Right atrium auricular region (tissue), 2 donors: ENCODE measurements at places on chromosomes 1 and 21. TPM values are rescaled to one million over a fixed set of nuclear protein-coding genes. Genes with fewer than 3 reads are reported as not detected.
A peak's percentile ranks its signal among the peaks of the same experiment; 100 is the strongest.

Gene DNAJC28
- total RNA-seq, result 4.5 TPM

Gene CSF3R
- total RNA-seq, result 9.3 TPM

Gene PCBP3
- 5.2 TPM for total RNA-seq

Gene THEM5
- total RNA-seq, result not detected

DNA sequence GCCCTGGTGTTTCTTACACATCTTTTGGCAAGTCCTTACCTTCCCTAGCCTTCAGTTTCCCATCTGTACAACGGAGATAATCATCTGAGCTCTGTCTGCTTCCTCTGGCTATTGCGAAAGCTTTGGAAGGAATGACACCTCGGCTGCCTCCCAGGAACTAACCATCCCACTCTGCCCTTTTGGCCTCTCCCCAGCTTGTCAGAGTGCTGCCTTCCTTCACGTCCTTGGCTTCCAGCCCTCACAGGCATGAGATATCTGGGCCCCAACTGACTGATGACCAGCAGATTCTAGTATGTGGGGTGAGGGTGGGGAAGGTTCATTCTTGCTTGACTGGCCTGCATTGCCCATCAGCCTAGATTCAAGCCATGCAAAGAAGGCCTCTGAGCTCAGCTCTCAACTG lies 253.1 kb upstream of the FGGY start:
- H3K4me3 ChIP-seq, result no peak overlapping the region
- peak overlapping the region; percentile 38 for H3K27ac ChIP-seq
- no peaks in the 10 kb centered on the region for H3K36me3 ChIP-seq
- peaks cover 12% of the 10 kb centered on the region for H3K4me1 ChIP-seq

- no peak overlapping the region for H3K27ac ChIP-seq
- H3K4me1 ChIP-seq, result no peaks in the 10 kb centered on the region
These were observed 33.4 kb downstream of the MEGF6 start for GRCh38 chr1:3577711-3578432.

GRCh38 chr1:203017061-203017460 lies 9.2 kb upstream of the PPFIA4 start:
- H3K27me3 ChIP-seq, result no peaks in the 10 kb centered on the region
- H3K4me1 ChIP-seq, result no peaks in the 10 kb centered on the region
- no peak overlapping the region for H3K27ac ChIP-seq
- no peak for DNase-seq
- H3K4me3 ChIP-seq, result no peak overlapping the region
- H3K36me3 ChIP-seq, result peaks cover 85% of the 10 kb centered on the region

DNA sequence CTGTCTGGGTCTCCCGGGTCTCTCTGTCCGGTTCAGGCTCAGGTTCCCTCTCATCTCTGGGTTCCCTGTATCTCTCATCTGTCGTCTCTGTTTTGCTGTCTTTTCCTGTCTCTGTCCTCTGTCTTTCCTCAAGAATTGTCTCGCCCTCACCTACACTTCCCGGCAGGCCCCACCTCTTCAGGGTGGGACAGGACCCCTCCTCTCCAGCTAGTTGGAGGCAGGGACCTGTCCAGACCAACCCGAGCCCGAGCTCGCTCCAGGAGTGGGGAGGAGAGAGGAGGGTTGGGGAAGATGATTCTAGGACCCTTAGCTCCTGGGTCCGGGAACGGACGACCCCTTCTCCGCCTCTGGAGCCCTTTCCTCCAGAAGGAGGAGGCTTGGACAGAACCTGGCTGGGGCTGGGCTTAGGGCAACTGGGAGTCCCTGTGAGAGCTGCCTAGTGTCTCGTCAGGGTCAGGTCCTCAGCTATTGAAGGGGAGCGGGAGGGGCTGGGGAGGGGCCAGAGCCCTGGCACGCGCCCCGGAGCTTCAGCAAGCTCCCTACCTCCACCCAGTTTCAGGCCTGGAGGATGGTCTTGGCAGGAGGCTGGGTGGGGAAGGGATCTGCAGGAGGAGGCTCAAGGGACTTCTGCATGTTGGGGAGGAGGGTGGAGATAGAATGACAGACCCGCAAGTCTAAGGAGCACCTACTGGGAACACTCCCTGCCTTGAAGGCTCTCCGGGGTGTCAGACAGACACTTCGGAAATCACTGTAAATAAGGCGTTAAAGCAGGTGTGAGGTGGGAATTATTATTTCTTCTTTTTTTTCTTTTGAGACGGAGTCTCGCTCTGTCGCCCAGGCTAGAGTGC lies 26.3 kb upstream of the EPB41 start:
- no peaks in the 10 kb centered on the region for H3K36me3 ChIP-seq
- H3K27me3 ChIP-seq, result no peaks in the 10 kb centered on the region
- peak overlapping the region; percentile 88 for H3K27ac ChIP-seq
- DNase-seq, result no peak
- no peaks in the 10 kb centered on the region for H3K4me1 ChIP-seq
- peak overlapping the region; percentile 79 for H3K4me3 ChIP-seq

DNA sequence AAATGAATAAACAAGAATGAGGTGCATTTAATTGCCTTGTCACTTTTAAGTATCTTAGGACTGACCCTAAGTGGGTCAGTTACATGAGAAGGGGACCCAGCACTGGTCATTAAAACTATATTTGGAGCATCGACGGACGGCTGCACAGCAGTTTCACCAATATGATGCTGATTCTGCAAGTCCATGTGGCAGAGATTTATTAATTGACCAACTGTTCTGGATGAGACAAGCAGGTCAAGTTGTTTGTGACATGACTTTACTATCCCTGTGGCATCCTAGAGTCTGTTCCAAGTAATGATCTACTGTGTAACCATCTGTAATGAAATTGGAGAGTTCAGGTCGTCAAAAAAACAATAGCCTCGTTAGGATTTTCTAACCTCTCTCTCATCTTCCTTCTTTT lies 9.5 kb downstream of the AMPD1 start:
- no peak overlapping the region for H3K27ac ChIP-seq
- no peaks in the 10 kb centered on the region for H3K27me3 ChIP-seq
- no peaks in the 10 kb centered on the region for H3K36me3 ChIP-seq
- H3K4me1 ChIP-seq, result no peaks in the 10 kb centered on the region
- no peak overlapping the region for H3K4me3 ChIP-seq

GRCh38 chr1:9797049-9797448 lies 26.7 kb downstream of the CLSTN1 start:
- H3K27ac ChIP-seq, result no peak overlapping the region
- H3K4me1 ChIP-seq, result no peaks in the 10 kb centered on the region

GRCh38 chr1:57512386-57512785 lies 88.5 kb upstream of the DAB1 start:
- no peak for DNase-seq
- no peaks in the 10 kb centered on the region for H3K36me3 ChIP-seq
- H3K4me1 ChIP-seq, result peaks cover 6% of the 10 kb centered on the region
- no peaks in the 10 kb centered on the region for H3K27me3 ChIP-seq
- no peak overlapping the region for H3K27ac ChIP-seq

- no peak overlapping the region for H3K4me3 ChIP-seq
- no peaks in the 10 kb centered on the region for H3K4me1 ChIP-seq
- no peaks in the 10 kb centered on the region for H3K36me3 ChIP-seq
These were observed 52.5 kb downstream of the SELENOF start for GRCh38 chr1:86861424-86861823.

DNA sequence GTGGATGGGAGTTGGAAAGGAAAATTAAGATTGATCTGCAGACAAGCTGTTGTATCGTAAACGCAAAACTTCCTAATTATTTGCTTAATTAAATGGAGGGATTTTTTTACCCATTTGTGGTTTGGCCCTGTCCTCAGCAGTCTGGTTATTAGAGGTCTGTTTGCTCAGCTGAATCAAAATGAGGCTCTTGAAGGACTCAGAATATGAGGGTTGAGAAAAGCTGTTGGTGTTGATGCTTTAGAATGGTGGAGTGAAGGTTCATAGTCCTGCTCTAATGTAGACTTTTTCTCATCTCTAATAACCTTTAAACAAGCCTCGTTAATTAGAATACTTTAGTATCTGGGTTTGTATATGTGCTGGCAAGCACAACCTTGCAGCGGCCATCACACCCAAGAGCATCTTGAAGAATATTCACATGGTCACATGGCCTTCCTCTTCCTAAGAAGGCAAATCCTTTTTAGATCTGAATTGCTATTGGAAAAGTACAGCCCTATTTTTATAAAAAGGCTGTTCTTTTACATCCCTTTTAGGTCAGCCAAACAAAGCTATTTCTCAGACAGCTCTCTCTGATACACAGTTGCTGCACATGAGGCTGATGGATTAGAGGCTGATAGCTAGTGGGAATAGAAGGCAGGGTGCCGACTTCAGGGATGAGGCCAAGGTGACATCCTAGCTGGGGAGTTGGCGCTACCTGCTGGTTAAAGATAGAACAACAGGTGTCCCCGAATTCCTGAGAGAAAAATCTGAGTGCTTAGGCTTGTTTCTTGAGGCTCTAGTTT lies 53.8 kb downstream of the MACF1 start:
- peak overlapping the region; percentile 52 for H3K27ac ChIP-seq
- H3K27me3 ChIP-seq, result no peaks in the 10 kb centered on the region
- no peaks in the 10 kb centered on the region for H3K4me1 ChIP-seq
- peak; percentile 78 for DNase-seq
- H3K4me3 ChIP-seq, result no peak overlapping the region

- H3K4me3 ChIP-seq, result peak overlapping the region; percentile 77
- H3K4me1 ChIP-seq, result no peaks in the 10 kb centered on the region
- no peaks in the 10 kb centered on the region for H3K36me3 ChIP-seq
- DNase-seq, result no peak
- H3K27me3 ChIP-seq, result no peaks in the 10 kb centered on the region
These were observed 1.1 kb downstream of the PBX1 start for GRCh38 chr1:164560121-164560541.

DNA sequence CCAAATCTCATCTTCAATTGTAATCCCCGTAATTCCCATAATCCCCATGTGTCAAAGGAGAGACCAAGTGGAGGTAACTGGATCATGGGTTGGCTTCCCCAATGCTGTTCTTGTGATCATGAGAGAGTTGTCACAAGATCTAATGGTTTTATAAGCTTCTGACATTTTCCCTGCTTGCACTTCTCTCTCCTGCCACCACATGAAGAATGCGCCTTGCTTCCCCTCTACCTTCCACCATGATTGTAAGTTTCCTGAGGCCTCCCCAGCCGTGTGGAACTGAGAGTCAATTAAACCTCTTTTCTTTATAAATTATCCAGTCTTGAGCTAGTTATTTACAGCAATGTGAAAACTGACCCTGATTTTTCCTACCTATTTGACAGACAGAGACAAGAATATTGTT lies 162.5 kb upstream of the SYT6 start:
- H3K4me1 ChIP-seq, result peaks cover under 1% of the 10 kb centered on the region
- no peak overlapping the region for H3K4me3 ChIP-seq
- no peaks in the 10 kb centered on the region for H3K27me3 ChIP-seq

- DNase-seq, result no peak
- H3K36me3 ChIP-seq, result no peaks in the 10 kb centered on the region
- H3K27me3 ChIP-seq, result no peaks in the 10 kb centered on the region
- no peaks in the 10 kb centered on the region for H3K4me1 ChIP-seq
- no peak overlapping the region for H3K27ac ChIP-seq
These were observed 11.5 kb upstream of the LRRC47 start for GRCh38 chr1:3807769-3808168.

- no peaks in the 10 kb centered on the region for H3K4me1 ChIP-seq
- no peak for DNase-seq
These were observed 91.2 kb downstream of the ACTL8 start for GRCh38 chr1:17846341-17846740.

DNA sequence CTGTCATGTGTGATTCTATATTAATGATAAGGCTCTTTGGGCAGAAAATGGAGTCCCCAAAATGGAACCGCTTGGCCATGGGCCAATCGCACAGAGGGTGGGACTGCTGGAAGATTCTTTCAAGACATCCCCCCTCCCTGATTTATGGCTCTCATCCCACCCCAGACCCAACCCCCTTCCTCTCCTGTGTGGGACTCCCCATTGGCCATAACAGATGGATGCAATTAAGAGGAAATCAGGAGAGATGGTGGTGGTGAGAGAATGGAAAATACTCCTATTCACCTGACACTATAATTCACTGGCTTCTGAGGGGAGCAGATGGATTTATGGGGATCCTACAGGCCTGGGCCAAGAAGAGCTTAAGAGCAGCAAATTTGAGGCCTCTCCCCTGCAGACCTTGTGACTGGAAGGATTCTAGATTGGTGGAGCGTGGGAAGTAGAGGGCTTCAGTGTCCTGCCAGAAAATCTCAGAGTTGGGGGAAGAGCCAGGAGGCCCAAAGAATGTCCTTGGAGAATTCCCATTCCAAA lies 1.7 kb downstream of the IGFN1 start:
- no peaks in the 10 kb centered on the region for H3K4me1 ChIP-seq
- H3K27me3 ChIP-seq, result no peaks in the 10 kb centered on the region
- no peak overlapping the region for H3K27ac ChIP-seq
- H3K36me3 ChIP-seq, result no peaks in the 10 kb centered on the region

GRCh38 chr1:229226796-229227195 lies 44.1 kb upstream of the RAB4A start:
- no peaks in the 10 kb centered on the region for H3K27me3 ChIP-seq
- DNase-seq, result no peak
- H3K27ac ChIP-seq, result no peak overlapping the region

DNA sequence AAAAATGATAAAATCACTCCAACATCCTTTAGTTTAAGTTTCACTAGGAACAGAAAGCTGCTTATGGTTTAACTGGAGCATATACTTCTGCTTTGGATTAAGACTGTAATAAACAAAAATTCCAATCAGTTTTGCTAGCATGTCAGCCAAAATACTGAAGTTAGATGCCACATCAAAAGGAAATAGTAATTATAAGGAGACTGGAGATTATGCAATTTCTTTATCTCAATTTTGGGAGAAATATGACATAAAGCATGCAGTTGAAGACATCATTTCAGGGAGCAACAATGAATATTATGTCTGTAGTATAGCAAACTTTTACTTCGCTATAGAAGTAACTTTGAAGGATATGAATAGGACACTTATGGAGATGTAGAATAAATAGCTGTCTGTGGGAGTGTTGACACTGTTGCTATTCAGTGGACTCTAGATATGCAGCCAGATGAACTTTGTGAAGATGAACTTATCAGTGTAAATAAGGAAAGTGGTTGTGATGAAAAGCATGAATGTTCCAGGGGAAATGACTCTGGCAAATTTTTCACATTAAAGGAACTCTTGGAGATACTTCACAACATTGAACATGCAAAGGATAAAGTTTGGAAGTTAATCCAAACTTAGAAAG lies 107.8 kb downstream of the RABGAP1L start:
- peak overlapping the region; percentile 18 for H3K27ac ChIP-seq
- DNase-seq, result no peak
- H3K27me3 ChIP-seq, result no peaks in the 10 kb centered on the region

DNA sequence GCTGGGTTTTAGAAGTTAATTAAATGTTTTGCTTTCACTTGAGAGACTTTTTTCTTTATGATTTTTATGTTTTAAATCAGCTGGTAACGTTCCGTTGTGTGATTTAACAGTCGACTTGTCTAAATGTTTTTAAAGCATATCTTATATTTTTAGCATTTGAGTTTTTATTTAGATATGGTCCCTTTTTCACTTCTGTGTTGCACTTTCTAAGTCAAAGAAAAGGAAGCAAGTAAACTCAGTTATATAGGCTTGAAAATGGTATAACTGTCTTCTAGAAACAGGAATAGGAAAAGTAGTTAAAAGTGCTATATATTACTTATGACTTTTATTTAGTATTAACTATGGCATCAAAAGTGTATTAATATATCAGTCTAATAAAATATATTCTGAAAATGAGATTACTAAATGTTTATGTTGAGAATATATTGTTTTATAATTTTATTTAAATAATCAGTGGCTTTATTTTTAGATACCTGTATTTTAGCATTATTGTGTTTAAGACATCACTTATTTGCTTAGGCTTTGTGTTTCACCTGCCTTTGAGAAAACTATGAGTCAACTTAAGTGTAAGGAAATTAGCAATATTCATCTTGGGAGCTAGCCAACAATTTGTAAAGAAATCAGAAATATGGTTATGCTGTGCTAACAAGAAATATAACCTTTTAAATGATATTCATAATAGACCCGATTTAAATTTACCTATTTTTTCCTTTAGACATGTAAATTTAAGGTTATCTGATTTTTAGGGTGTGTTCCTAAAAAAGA lies 60.5 kb downstream of the RABGAP1L start:
- no peaks in the 10 kb centered on the region for H3K27me3 ChIP-seq
- no peaks in the 10 kb centered on the region for H3K4me1 ChIP-seq
- no peak for DNase-seq
- no peak overlapping the region for H3K4me3 ChIP-seq
- H3K27ac ChIP-seq, result no peak overlapping the region
